ENCODE measurements at places on chromosomes 2 and 18. TPM values are rescaled to one million over a fixed set of nuclear protein-coding genes. Genes with fewer than 3 reads are reported as not detected.

DNA sequence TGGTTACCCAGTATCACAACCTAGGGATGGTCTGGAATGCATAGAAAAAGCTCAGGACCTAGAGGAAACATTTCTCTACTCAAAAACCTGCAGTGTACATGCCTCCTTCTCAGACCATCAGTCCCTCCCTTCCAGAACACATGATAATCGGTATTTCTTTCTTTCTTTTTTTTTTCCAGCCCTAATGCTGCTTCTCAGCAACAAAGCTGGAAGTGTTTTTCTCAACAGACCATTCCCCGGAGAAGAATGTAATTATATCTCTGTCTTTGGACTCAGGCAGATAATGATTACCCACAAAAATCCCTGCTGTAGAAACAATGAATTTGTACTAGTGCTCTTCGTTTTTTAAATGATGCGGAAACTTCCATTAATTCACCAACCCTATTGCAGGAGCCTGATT, 44.1 kb upstream of the NDUFV2 start:
- H3K4me3 ChIP-seq, result no peak overlapping the region
- DNase-seq, result no peak
- H3K4me1 ChIP-seq, result no peaks in the 10 kb centered on the region
- H3K27me3 ChIP-seq, result peaks cover 9% of the 10 kb centered on the region
- no peak overlapping the region for H3K27ac ChIP-seq

- H3K27ac ChIP-seq, result no peak overlapping the region
- H3K4me3 ChIP-seq, result no peak overlapping the region
- H3K36me3 ChIP-seq, result peaks cover 2% of the 10 kb centered on the region
- peaks cover 15% of the 10 kb centered on the region for H3K27me3 ChIP-seq
These were observed 64.9 kb upstream of the ZCCHC2 start for GRCh38 chr18:62457877-62458276.

DNA sequence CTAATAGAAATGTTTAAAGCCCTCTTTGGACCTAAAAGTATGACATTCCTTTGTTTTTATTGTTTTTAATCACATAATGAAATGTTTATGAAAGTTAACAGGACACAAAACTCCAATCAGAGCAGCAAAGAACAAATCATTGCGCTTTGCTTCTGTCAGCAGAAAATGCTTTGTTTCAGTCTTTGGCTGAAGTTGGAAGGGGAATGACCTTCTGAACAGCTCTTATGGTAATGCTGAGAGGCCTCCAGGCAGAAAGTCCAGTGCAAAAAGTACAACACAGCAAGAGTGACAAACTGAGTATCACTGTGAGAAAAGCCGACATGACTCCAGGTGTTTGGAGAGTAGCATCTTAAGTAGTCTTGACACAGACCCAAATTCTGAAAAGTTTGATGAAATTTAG, 147.7 kb upstream of the SP5 start:
- H3K36me3 ChIP-seq, result peaks cover 3% of the 10 kb centered on the region
- H3K27ac ChIP-seq, result no peak overlapping the region
- DNase-seq, result no peak
- H3K4me1 ChIP-seq, result no peaks in the 10 kb centered on the region

GRCh38 chr2:217875138-217875537, 127.7 kb downstream of the TNS1 start:
- no peak overlapping the region for H3K4me3 ChIP-seq
- no peak overlapping the region for H3K27ac ChIP-seq
- peaks cover 26% of the 10 kb centered on the region for H3K27me3 ChIP-seq
- no peak for DNase-seq

DNA sequence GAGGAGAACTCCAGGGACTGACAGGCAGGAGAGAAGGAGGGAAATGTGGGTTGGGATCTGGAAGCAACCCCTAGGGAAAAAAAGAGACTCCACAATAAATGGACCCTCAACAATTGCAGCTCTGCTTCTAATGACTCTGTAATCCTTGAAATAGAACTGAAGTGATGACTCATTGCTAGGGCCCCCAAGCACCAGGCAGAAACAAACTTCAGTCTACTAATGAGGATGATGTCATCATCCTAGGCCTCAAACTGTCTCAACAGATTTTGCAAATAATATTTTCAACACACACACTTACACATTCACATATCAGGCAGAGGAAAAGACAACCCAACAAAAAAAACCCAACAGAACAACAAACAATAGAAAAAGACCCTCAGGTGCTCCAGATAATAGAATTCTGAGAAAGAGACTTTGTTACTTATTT, 143.3 kb downstream of the HDAC4 start:
- no peak overlapping the region for H3K27ac ChIP-seq
- H3K4me1 ChIP-seq, result peaks cover 61% of the 10 kb centered on the region
- no peaks in the 10 kb centered on the region for H3K27me3 ChIP-seq
- H3K4me3 ChIP-seq, result no peak overlapping the region
- H3K36me3 ChIP-seq, result no peaks in the 10 kb centered on the region
- no peak for DNase-seq

DNA sequence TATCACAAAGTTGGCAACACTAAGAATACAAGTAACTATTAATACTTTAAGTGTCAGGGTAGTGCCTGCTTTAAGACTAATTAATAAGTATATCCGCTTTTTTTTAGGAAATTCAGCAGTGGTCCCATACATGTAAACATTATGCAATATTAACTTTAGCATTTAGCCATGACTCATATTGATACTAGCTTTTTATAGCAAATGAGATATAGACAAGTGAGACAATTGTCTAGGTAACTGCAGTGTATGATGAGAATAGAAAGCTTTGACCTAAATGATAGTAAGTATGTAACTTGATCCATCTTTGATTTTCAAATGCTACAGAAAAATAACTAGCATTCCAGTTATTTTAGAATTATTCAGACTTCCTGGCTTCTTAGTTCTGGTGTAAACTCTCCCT, 27.4 kb upstream of the VRK2 start:
- no peak for DNase-seq
- no peaks in the 10 kb centered on the region for H3K27me3 ChIP-seq
- H3K4me3 ChIP-seq, result no peak overlapping the region
- H3K36me3 ChIP-seq, result no peaks in the 10 kb centered on the region

- DNase-seq, result no peak
- peaks cover 37% of the 10 kb centered on the region for H3K4me1 ChIP-seq
- H3K27ac ChIP-seq, result peak overlapping the region; percentile 96
- peak overlapping the region; percentile 90 for H3K4me3 ChIP-seq
These were observed 978 bp upstream of the TUBA4A start for GRCh38 chr2:219254590-219255201.

- peaks cover 52% of the 10 kb centered on the region for H3K27me3 ChIP-seq
- H3K4me1 ChIP-seq, result peaks cover 14% of the 10 kb centered on the region
- peak; percentile 24 for DNase-seq
- peaks cover 2% of the 10 kb centered on the region for H3K36me3 ChIP-seq
These were observed 4.4 kb upstream of the ZEB2 start for GRCh38 chr2:144524118-144525009.

DNA sequence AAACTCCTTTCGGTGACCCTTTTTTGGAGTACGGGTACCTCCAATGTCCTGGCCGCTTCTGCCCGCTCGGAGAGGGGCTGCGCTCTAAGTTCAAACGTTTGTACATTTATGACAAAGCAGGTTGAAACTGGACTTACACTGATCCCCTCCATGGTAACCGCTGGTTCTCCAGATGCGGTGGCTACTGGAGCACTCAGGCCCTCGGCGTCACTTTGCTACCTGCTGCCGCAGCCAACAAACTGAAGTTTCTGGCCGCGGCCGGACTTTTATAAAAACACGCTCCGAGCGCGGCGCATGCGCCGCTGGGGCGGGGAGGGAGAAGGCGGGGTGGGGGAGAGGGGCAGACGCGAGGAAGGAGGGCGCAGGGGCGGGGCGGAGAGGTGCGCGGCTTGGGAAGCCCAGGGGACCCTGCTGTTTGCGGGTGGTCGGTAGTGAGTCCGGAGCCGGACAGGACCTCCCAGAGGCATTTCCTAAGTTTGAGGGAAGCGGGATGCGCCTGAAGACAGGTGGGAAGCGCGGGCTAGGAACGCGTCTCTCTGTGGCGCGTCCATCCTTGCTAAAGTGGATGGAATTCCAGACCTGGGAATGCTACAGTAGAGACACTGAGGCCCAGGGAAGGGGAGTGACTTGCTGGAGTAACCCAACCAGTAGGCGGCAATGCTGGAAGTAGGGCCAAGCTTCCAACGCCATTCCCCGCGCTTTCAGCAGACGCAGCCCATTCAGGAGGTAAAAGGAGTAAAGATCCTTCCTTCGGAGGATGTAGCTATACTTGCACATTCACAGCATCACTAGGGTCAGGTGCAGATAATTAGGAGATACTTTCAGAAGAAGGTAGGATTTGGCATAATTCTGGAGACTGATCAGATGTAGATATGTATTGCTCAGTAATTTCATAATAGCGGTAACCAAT, at the start of gene CXCR4:
TSS of gene CXCR4 (minus strand) at position 241 of the 910 bp plus-strand sequence. CDS start at position 152, 89 bp downstream.
- H3K27ac ChIP-seq, result peak within 1 kb of the TSS; percentile 99
- H3K27me3 ChIP-seq, result no peaks in the 10 kb centered on the region
- peak; percentile 83 for DNase-seq
- H3K4me3 ChIP-seq, result peak within 1 kb of the TSS; percentile 97

- H3K4me3 ChIP-seq, result no peak overlapping the region
- no peaks in the 10 kb centered on the region for H3K27me3 ChIP-seq
- peaks cover 4% of the 10 kb centered on the region for H3K36me3 ChIP-seq
- no peak for DNase-seq
- no peaks in the 10 kb centered on the region for H3K4me1 ChIP-seq
These were observed 145.4 kb downstream of the LPIN1 start for GRCh38 chr2:11891671-11892440.

DNA sequence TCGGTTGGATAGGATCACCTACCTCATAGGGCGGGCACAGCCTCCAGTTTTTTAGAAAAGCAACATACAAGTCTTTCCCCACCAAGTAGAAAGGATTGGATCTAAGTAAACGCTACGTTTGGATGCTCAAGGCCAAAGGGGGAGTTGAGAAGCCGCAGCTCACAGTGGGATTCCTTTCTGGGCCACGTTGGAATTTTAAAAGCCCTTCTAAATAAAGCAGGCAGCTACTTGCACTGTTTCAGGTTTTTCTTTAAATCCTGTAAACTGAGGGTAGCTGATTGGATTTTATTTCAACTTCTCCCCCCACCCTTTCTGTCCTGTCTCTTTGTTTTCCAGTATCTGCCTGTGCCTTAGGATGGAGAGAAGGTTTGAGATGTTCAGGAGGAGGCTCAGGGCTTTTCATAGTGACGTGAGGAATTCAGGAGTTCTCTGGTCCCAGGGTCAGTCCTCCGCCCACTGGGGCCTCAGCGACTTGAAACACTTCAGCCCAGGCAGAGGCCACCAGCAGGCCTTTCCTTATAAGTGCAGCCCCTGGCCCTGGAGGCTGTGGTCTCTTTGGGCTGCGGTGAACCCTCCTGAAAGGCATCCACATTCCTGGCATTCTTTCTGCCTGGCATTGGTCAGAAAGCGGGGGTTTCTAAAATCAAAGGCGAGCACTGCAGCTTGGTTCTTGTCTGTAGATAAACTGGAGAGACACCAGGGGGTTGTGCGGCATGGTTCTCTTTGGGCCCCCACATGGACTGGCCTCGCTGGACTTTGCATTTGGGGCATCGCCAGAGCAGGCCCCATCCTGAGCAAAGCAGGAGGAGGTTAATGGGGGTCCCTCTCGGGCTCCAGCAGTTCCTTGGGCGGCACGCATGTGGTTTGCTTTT, 44.5 kb downstream of the SH3BP4 start:
- peaks cover 7% of the 10 kb centered on the region for H3K4me1 ChIP-seq
- no peaks in the 10 kb centered on the region for H3K36me3 ChIP-seq

- peaks cover 44% of the 10 kb centered on the region for H3K4me1 ChIP-seq
- peaks cover 7% of the 10 kb centered on the region for H3K36me3 ChIP-seq
- H3K4me3 ChIP-seq, result peak overlapping the region; percentile 93
- no peak for DNase-seq
- H3K27ac ChIP-seq, result peak overlapping the region; percentile 79
- no peaks in the 10 kb centered on the region for H3K27me3 ChIP-seq
These were observed 552 bp downstream of the CNPPD1 start for GRCh38 chr2:219175928-219176817.

DNA sequence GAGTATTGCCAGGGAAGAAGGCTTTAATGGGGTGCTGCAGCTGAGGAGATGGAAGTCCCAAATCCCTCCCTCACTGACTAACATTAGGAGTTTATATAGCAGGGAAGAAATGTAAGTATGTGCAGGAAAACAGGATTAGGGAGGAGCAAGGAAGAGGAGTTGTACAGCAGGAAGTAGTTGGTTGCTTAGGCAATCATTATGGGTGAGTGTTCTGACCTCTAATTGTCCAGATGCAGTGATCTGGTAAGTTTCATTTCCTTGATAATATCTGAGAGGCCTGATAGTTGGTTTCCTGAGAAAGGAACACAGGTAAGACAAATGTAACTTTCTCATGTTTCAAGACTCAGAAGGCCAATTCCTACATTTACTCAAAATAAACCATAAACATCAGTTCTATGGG, 331.9 kb upstream of the GULP1 start:
- no peak overlapping the region for H3K27ac ChIP-seq
- no peaks in the 10 kb centered on the region for H3K36me3 ChIP-seq
- DNase-seq, result no peak
- H3K4me3 ChIP-seq, result no peak overlapping the region
- H3K27me3 ChIP-seq, result no peaks in the 10 kb centered on the region

GRCh38 chr2:219433666-219434467, 776 bp upstream of the SPEG start:
- H3K4me1 ChIP-seq, result peaks cover 4% of the 10 kb centered on the region
- no peak for DNase-seq
- peaks cover 4% of the 10 kb centered on the region for H3K36me3 ChIP-seq

DNA sequence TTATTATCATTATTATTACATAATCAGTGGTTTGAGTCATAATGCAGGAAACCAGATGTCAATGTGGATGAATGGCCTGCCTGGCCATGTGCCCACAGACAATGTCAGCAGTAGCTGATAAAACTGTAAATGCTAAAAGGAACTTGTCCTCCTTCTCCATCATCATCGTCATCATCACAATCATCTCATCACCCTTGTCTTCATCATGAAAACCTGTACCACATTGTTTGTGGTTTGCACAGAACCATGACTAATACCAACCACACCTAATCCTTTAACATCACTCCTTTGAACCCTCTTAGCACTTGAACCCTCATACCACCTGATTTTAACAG, 96.0 kb downstream of the HNMT start:
- no peaks in the 10 kb centered on the region for H3K4me1 ChIP-seq
- H3K36me3 ChIP-seq, result no peaks in the 10 kb centered on the region
- H3K4me3 ChIP-seq, result no peak overlapping the region
- H3K27me3 ChIP-seq, result no peaks in the 10 kb centered on the region
- no peak overlapping the region for H3K27ac ChIP-seq
- DNase-seq, result no peak

DNA sequence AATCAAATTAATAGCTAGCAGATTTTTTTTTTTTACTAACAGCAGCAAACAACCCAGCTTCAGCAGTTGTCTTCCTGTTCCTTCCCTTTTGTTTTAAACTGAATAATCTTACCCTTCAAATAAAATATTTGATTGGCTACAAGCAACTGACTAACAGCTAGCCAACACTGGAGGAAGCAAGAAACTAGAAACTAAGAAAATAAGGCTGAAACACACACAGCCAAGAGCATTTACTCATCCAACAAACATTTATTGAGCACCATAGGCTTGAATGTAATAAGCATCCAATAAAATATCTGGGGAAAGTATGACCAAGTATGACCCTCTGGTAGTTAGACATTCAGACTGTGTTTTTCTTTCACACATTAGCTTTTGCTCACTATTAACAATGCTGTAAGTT, 189.2 kb downstream of the CD226 start:
- no peak overlapping the region for H3K4me3 ChIP-seq
- peaks cover 10% of the 10 kb centered on the region for H3K4me1 ChIP-seq
- no peaks in the 10 kb centered on the region for H3K27me3 ChIP-seq
- DNase-seq, result no peak

GRCh38 chr18:44342162-44342561, 338.5 kb upstream of the SETBP1 start:
- H3K36me3 ChIP-seq, result no peaks in the 10 kb centered on the region
- no peak for DNase-seq
- H3K4me1 ChIP-seq, result no peaks in the 10 kb centered on the region
- no peak overlapping the region for H3K4me3 ChIP-seq
- H3K27me3 ChIP-seq, result no peaks in the 10 kb centered on the region

KATNAL2 gene
- total RNA-seq, result 0.86 TPM

PDE11A gene
- total RNA-seq, result not detected

DSG4 gene
- total RNA-seq, result not detected

STARD6 gene
- total RNA-seq, result not detected

DCDC2C gene
- total RNA-seq, result not detected
